ENCODE measurements at places on chromosomes 5 and 9.
A peak's percentile ranks its signal among the peaks of the same experiment; 100 is the strongest.

GRCh38 chr9:80507611-80508010, 935.8 kb downstream of the TLE4 start:
- peak; percentile 5 for DNase-seq

DNA sequence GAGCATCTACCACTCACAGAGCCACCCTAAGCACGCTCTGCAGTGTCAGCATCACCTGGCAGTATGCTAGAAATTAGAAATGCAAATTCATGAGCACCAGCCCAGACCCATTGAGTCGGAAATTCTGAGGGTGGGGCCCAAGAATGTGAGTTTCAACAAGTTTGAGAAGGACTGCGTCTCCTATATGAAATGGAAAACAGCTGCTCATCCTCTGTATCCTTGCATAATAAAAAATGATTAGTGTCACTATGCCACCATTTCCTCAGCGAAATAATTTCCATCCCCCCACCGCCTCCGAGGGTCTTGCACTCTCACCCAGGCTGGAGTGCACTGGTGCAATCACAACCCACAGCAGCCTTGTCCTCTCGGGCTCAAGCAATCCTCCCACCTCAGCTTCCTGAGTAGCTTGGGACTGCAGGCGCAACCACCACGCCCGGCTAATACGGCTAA, 1.3 kb upstream of the IQGAP2 start:
- DNase-seq: no peak

DNA sequence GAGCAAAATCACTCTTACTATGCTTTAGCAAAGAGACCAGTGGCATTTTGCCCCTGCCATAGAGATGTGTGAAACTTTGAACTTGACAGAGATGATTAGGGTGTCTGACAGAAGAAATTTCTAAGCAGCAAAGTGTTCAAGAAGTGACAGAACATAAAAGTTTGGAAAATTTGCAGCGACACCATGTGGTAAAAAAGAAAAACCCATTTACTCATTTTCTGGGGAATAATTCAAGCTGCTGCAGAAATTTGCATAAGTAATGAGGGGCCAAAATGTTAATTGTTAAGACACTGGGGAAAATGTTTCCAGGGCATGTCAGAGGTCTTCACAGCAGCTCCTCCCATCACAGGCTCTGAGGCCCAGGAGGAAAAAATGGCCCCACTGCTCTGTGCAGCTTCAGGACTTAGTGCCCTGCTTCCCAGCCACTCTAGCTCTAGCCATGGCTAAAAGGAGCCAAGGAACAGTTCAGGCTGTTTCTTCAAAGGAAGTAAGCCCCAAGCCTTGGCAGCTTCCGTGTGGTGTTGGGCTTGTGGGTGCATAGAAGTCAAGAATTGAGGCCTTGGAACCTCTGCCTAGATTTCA, 6.1 kb upstream of the AP3B1 start:
- DNase-seq: no peak

- no peak for DNase-seq
Measured at GRCh38 chr5:73328640-73329039, 119.9 kb downstream of the FOXD1 start.

DNA sequence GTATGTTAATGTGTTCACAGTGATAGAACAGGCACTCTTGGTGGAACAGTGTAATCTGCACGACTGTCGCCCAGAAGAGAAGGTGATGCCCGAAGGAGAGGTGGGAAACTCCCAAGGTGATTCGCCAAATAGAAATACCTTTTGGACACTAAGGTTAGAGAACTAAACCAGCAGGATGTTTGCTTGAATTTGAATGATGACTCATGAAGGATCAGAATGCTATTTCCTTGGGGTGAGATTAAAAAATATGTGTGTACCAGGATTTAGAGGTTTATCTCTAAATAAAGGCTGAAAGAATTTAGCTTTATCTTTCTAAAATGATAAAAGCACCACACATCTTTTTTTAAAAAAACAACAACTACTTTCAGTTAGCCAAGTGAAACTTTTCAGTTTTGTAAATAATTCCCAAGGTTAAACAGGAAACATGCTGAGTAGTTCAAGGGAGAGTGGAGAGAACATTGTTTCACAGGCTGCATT, 297.4 kb upstream of the TAS2R1 start:
- no peak for DNase-seq
